ENCODE measurements at places on chromosomes 1 and 21.

- no peak for DNase-seq
Measured at GRCh38 chr21:25735646-25736597, 1.1 kb downstream of the GABPA start.

- DNase-seq: no peak
Measured at GRCh38 chr1:216222288-216222687, 201.0 kb downstream of the USH2A start.

- DNase-seq: no peak
Measured at GRCh38 chr1:94271373-94271772, 34.0 kb upstream of the ARHGAP29 start.

GRCh38 chr1:58929671-58930325, 146.0 kb upstream of the JUN start:
- DNase-seq: no peak
